ENCODE measurements at places on chromosomes 13 and 19. TPM values are rescaled to one million over a fixed set of nuclear protein-coding genes. Genes with fewer than 3 reads are reported as not detected.

- no peak overlapping the region for H3K4me3 ChIP-seq
- DNase-seq, result no peak
- H3K36me3 ChIP-seq, result no peaks in the 10 kb centered on the region
- no peaks in the 10 kb centered on the region for H3K27me3 ChIP-seq
- peaks cover 9% of the 10 kb centered on the region for H3K4me1 ChIP-seq
Measured at GRCh38 chr13:37274569-37275497, 169.4 kb upstream of the CSNK1A1L start.

DNA sequence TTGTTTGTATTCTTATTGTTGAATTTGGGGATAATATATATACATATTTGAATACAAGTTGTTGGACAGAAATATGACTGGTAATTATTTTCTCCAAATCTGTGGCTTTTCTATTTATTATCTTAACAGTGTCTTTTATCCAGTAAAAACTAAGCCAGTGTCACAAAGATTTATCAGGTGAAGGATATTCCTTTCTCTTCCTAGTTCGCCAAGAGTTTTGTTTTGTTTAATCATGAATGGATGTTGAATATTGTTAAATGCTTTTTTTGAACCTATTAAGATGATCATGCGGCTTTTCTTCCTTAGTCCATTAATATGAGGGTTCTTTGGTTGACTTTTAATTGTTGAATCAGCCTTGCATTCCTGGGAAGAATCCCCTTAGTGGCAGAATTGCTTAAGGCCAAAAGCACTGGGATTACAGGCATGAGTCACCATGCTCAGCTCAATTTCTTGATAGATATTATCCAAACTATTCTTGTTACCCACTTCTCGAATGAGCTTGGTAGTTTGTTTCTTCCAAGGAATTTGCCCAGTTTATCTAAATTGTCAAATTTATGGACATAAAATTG lies 53.3 kb downstream of the TEX26 start:
- no peaks in the 10 kb centered on the region for H3K36me3 ChIP-seq
- no peak overlapping the region for H3K27ac ChIP-seq
- no peaks in the 10 kb centered on the region for H3K27me3 ChIP-seq

- no peaks in the 10 kb centered on the region for H3K4me1 ChIP-seq
- H3K27me3 ChIP-seq, result no peaks in the 10 kb centered on the region
- H3K27ac ChIP-seq, result no peak overlapping the region
- no peak overlapping the region for H3K4me3 ChIP-seq
Measured at GRCh38 chr13:60019119-60019993, 144.4 kb downstream of the DIAPH3 start.

DNA sequence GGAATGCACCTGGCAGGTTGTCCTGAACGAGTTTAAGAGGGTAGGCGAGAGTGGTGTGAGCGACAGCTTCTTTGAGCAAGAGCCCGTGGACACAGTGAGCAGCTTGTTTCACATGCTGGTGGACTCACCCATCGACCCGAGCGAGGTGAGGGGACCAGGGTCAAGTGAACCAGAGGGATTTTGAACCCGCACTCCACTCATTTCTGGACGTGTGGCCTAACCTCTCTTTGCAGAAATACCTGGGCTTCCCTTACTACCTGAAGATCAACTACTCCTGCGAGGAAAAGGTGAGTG lies 1.7 kb downstream of the CATSPERG start:
- H3K4me1 ChIP-seq, result no peaks in the 10 kb centered on the region
- H3K27ac ChIP-seq, result no peak overlapping the region
- H3K4me3 ChIP-seq, result peak overlapping the region; percentile 87
- H3K27me3 ChIP-seq, result no peaks in the 10 kb centered on the region

GRCh38 chr19:41219924-41220567 lies 1.0 kb downstream of the AXL start:
- no peaks in the 10 kb centered on the region for H3K27me3 ChIP-seq
- H3K4me3 ChIP-seq, result peak overlapping the region; percentile 95
- peak; percentile 81 for DNase-seq
- H3K36me3 ChIP-seq, result peaks cover 17% of the 10 kb centered on the region

GRCh38 chr19:36125557-36125956 lies 10.3 kb downstream of the TBCB start:
- no peak overlapping the region for H3K27ac ChIP-seq
- H3K36me3 ChIP-seq, result peaks cover 10% of the 10 kb centered on the region
- H3K4me1 ChIP-seq, result peaks cover 9% of the 10 kb centered on the region
- no peaks in the 10 kb centered on the region for H3K27me3 ChIP-seq

GRCh38 chr19:47475465-47475864 lies 3.8 kb upstream of the SLC8A2 start:
- H3K4me1 ChIP-seq, result no peaks in the 10 kb centered on the region
- no peak overlapping the region for H3K4me3 ChIP-seq
- DNase-seq, result no peak

GRCh38 chr13:95509521-95510310 lies 42.8 kb upstream of the CLDN10 start:
- H3K4me1 ChIP-seq, result no peaks in the 10 kb centered on the region
- peaks cover 9% of the 10 kb centered on the region for H3K27me3 ChIP-seq
- H3K27ac ChIP-seq, result no peak overlapping the region
- DNase-seq, result peak; percentile 55
- H3K4me3 ChIP-seq, result no peak overlapping the region
- H3K36me3 ChIP-seq, result no peaks in the 10 kb centered on the region

- no peaks in the 10 kb centered on the region for H3K36me3 ChIP-seq
- H3K4me3 ChIP-seq, result no peak overlapping the region
- no peak overlapping the region for H3K27ac ChIP-seq
- no peak for DNase-seq
- no peaks in the 10 kb centered on the region for H3K4me1 ChIP-seq
Measured at GRCh38 chr19:2560369-2560768, 84.4 kb downstream of the GADD45B start.

DNA sequence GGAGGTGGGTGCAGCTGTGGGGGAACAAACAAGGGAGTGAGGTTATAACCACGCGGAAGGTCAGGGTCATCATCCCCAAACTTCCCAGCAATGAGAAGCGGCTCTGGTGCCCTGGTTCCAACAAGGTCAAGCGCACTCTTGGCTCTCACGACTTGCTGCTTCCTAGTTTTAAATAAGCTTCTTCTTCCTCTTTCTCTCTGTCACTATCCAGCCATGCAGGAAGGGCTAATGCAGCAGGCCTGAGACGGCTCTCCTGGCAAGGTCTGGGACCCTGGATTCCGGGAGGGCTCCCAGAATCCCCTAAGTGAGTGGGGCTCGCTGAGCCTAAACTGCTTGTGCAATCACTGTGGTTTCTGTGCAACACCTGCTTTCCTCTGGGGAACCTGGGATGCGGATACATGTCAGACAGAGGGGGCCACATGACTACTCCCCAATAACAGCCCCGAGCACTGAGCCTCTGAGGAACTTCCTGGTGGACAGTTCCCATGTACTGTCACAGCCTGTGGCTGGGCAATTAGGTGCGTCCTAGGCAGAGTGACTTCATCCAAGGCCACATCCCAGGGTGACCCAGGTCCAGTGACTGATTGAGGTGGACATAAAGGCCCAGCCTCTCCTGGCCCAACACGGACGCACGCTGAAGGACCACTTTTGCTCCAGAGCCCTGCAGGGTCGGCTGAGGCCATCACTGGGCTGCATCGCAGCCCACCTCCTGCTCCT lies 24.2 kb downstream of the VRK3 start:
- H3K4me1 ChIP-seq, result peaks cover 10% of the 10 kb centered on the region
- H3K36me3 ChIP-seq, result peaks cover 16% of the 10 kb centered on the region
- H3K27ac ChIP-seq, result no peak overlapping the region
- no peaks in the 10 kb centered on the region for H3K27me3 ChIP-seq

GRCh38 chr19:45920458-45920857 lies 5.9 kb upstream of the NANOS2 start:
- H3K36me3 ChIP-seq, result no peaks in the 10 kb centered on the region
- no peak for DNase-seq
- no peak overlapping the region for H3K27ac ChIP-seq
- peaks cover 14% of the 10 kb centered on the region for H3K27me3 ChIP-seq
- H3K4me1 ChIP-seq, result no peaks in the 10 kb centered on the region
- no peak overlapping the region for H3K4me3 ChIP-seq

DNA sequence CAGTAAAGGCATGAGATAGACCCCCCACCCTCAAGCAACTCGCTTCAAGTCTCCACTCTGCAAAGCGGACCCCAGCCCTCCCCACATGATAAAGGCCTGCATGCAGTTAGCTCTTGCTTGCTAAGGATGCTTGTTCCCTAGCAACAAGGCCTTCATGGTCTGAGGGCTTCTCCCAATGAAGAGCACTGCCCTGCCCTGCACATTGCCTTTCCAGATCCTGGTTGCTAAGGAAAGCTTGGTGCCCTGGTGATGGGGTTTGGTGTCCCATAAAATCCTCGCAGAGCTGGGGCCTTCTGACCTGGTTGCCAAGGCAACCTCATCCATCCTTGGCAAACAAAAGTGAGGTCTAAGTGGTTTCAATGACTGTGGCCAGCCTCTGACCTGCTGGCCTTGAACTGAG lies 6.0 kb downstream of the DBP start:
- no peak overlapping the region for H3K27ac ChIP-seq
- H3K36me3 ChIP-seq, result no peaks in the 10 kb centered on the region
- no peak overlapping the region for H3K4me3 ChIP-seq
- H3K4me1 ChIP-seq, result peaks cover 28% of the 10 kb centered on the region
- H3K27me3 ChIP-seq, result no peaks in the 10 kb centered on the region

DNA sequence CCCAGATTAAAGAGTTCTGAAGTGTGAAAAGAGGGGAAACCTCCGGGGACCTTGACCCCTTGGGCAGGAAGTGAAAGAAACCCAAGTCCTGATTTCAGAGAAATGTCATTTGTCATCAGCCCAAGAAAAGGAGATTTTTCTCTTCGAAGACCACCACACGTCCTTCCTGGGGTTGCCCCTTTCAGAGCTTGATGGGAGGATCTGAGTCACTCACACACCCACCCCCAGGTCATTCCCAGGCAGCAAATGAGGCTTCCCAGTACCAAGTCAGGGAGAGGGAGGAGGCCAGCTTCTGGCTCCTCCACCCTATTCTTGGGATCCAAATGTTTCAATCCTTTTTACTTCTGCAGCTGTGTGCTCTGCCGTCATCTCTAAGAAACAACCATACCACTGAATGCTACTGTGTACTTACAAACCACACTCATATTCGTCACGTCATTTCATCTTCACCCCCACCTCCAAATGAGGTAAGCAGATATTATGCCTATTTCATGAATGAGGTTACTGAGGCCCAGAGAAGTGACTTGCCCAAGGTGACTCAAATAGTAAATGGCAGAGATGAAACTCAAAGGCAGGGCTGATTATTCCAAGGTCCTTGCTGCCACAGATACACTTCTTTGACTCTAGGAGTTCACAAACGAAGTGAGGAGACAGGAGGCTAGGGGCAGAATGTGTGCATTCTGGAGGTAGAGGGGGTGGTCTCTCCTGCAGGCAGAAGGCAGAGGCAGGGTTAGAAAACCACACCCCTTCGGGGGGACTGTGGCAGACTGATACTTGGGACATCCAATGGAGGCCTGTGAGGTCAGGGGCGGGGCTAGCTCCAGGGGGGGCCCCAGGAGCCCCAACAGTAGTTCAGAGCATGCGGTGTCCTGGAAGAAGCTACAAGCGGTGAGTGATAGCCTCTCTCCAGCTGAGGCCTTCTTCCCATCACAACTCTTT lies 5.0 kb upstream of the KMT2B start:
- no peak overlapping the region for H3K4me3 ChIP-seq
- no peaks in the 10 kb centered on the region for H3K4me1 ChIP-seq
- no peak for DNase-seq
- H3K27me3 ChIP-seq, result no peaks in the 10 kb centered on the region
- H3K36me3 ChIP-seq, result no peaks in the 10 kb centered on the region

GRCh38 chr13:37491661-37492060 lies 106.9 kb downstream of the POSTN start:
- peaks cover 71% of the 10 kb centered on the region for H3K4me1 ChIP-seq
- H3K36me3 ChIP-seq, result no peaks in the 10 kb centered on the region
- peak overlapping the region; percentile 52 for H3K27ac ChIP-seq
- no peak for DNase-seq
- no peak overlapping the region for H3K4me3 ChIP-seq
- H3K27me3 ChIP-seq, result no peaks in the 10 kb centered on the region

- no peak overlapping the region for H3K27ac ChIP-seq
- no peaks in the 10 kb centered on the region for H3K4me1 ChIP-seq
- no peaks in the 10 kb centered on the region for H3K27me3 ChIP-seq
- H3K36me3 ChIP-seq, result no peaks in the 10 kb centered on the region
Measured at GRCh38 chr13:51467730-51468129, 14.9 kb upstream of the INTS6 start.

- H3K36me3 ChIP-seq, result no peaks in the 10 kb centered on the region
- H3K27ac ChIP-seq, result no peak overlapping the region
- no peaks in the 10 kb centered on the region for H3K27me3 ChIP-seq
- DNase-seq, result no peak
- H3K4me1 ChIP-seq, result peaks cover 11% of the 10 kb centered on the region
Measured at GRCh38 chr19:32012886-32013631, 332.4 kb upstream of the ZNF507 start.

GRCh38 chr19:43438291-43439031 lies 23.8 kb downstream of the TEX101 start:
- peaks cover 9% of the 10 kb centered on the region for H3K4me1 ChIP-seq
- no peaks in the 10 kb centered on the region for H3K36me3 ChIP-seq
- H3K4me3 ChIP-seq, result no peak overlapping the region
- peak overlapping the region; percentile 78 for H3K27ac ChIP-seq
- DNase-seq, result peak; percentile 86

DNA sequence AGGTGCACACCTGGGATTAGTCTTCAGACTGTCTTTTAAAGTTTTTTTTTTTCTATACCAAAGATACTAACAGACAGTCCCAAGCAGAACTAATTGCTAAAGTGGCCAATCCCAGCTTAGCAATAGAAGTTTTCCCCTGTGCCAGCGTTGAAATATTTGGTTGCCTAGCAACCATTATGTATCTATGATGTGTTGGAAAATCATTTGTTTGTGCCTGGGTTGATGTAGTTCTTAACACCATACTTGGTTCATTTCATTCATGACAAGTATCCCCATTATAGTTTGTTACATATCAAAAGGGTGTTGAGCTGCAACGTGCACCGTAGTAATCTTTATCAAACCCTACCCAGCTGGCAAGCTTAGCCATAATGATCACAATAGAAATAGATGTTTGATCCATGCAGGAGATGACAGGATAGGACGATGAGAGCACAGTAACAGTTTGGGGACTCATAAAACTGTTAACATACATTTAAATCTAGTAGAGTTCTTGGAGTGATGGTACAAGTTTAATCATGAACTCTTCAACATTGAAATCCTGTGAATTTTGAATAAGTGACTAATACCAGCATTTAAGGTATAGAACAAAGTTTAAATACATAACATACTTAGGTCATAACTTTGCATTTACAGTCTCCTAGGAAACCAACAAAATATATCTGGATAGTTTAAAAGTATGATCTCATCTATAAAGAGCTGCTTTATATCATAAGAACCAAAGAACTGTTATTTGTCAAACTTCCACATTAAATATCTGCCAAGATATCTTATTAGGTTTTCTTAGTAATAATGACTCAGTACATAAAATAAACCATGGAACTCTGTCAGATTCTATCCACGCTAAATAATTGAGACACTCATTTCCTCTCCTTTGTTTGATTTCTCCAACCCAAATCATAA lies 73.4 kb downstream of the MBNL2 start:
- H3K4me1 ChIP-seq, result peaks cover 41% of the 10 kb centered on the region
- peak overlapping the region; percentile 81 for H3K27ac ChIP-seq
- peak overlapping the region; percentile 21 for H3K4me3 ChIP-seq
- no peaks in the 10 kb centered on the region for H3K36me3 ChIP-seq

The ZNF681 gene
- 1.1 TPM for polyA plus RNA-seq

The SIGLEC11 gene
- polyA plus RNA-seq, result not detected

The FLT1 gene
- 12.9 TPM for polyA plus RNA-seq

The LGALS14 gene
- polyA plus RNA-seq, result not detected

The SKA3 gene
- polyA plus RNA-seq, result 11.2 TPM

The FIZ1 gene
- polyA plus RNA-seq, result 2.3 TPM

The ZIC2 gene
- polyA plus RNA-seq, result not detected
